Caki2 (cell line): ENCODE measurements at places on chromosomes 2 and 18.
A peak's percentile ranks its signal among the peaks of the same experiment; 100 is the strongest.

GRCh38 chr2:173792741-173793140, 172.4 kb downstream of the SP3 start:
- no peak for DNase-seq

DNA sequence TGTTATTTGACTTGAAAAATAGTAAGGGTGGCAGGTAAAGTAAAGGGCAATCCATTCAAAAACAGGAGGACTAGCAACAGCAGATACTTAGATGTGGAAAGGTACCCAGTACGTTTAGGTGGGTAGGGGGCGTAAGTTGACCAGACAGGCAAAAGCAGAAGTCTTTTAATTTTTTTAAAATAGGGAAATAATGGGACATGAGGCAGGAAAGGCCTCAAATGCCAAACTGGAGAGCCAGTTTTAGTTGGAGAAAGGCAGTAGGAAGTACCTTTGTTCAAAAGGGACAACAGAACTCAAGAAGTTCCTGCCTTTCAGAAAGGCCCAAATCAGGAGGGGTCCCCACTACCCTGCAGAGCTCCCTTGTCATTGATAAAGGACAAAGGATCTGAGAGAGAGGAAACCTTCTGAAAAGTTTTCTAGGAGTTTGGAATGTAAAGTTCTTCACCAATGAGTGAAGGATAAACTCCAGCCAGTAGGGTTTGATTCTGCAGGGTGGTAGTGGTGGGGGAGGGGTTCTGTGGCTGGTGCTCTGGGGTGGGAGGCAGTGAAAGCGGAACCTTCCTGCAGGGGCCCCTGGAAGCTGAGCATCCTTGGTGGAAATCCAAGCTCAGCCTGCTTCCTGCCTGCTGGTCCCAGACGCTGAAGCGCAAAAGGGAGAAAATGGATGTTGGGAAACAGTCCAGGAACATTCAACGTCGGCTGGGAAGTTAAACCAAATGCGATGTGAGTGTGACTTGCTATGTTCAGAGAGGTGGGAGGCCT, 40.1 kb downstream of the TMEM17 start:
- no peak for DNase-seq

DNA sequence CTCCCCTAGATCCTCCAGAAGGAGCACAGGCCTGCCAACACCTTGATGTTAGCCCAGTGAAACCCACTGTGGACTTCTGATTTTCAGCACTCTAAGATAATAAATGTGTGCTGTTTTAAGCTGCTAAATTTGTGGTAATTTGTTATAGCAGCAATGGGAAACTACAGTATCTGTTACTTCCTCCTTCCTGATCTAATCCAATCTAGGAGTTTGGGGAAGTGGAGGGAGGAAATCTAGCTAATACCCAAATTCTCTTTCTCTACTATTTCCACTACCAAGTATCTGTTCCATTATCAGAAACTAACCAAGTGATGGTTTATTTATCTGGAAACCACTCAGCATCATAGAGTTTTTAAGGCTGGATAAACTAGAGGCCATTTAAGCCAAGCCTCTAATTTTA, 64.9 kb downstream of the AFF3 start:
- DNase-seq, result no peak

GRCh38 chr2:128451084-128452023, 132.7 kb upstream of the HS6ST1 start:
- DNase-seq, result no peak

- DNase-seq, result peak; percentile 19
Measured at GRCh38 chr2:100017633-100018032, 124.8 kb downstream of the AFF3 start.

DNA sequence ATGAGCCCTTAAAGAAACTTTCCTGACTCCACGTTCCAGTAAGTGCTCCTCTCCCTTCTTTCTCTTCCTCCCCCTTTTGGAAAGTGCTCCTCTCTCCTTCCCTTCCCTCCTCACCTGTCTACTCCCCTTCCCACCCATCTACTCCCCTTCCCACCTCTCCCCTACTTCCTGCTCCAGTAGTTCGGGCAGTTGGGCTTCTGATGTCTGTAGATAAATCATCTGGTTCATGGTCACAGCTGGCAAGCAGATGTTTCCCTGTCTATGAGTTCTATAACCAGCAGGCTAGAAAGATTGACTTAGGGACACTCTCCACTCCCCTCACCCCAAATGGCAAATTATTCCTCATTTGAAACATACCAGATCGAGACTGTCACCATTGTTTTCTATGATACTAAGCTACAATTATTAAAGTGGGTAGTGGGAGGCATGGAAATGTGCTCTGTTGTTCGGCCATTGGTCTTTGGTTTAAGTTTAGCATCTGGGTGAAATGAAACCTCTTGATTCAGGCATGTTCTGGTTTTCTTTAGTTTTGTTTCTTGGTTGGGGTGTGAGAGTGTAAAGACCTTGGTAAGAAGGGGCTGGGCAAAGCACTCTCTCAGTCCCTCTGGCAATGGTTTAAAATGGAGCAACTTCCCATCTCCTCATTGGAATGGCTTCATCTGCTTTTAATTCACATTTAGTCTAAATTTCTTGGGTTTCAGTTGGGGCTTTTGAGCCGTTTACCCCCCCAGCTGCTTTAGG, 413.2 kb upstream of the SPRED2 start:
- DNase-seq, result no peak

DNA sequence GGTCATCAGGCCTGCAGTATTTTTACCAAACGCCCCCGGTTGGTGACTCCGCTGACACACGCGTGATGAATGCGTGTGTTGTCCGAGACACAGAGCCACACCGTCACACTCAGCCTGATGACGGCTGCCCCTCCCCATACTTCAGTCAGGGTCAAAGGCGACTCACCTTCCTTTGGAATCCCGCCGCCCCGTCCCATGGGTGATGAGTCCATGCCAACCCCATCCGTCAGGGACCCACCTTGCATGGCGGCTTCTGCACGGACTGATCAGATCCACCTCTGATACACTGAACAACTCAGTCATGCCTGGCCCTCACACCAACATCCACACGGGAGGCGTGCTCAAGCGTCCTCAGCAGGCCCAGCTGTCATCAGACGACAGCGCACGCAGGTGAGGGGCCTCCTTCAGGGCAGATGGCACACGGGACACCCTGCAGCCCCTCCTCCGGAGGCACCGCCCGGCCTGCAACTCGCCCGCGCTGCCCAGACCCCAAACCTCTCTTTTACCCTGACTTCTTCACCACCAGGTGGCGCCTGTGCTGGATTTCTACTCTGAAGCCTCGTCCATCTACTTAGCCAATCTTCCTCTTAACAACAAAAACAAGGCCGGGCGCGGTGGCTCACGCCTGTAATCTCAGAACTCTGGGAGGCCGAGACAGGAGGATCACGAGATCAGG, 89.2 kb downstream of the ZNF516 start:
- no peak for DNase-seq

- no peak for DNase-seq
Measured at GRCh38 chr2:171793691-171794678, 100.1 kb downstream of the SLC25A12 start.

DNA sequence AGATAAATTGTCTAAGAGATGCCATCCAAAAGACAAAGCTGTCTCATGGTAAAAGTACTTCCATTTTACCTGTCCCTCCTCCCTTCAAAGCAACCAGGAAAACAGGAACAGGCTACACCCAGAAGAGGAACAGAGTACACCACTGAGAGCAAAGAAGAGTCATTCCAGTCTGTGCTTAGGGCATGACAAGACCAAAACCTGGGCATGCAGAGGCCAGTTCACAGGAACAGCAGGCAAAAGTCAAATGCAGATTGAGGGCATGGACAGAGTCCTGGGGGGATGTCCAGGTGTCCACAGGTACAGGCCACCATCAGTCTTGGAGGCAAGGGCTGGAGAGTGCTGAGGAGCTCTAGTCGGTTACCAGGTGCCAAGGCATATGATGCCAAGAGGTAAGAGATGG, 23.7 kb downstream of the PLEK start:
- no peak for DNase-seq

DNA sequence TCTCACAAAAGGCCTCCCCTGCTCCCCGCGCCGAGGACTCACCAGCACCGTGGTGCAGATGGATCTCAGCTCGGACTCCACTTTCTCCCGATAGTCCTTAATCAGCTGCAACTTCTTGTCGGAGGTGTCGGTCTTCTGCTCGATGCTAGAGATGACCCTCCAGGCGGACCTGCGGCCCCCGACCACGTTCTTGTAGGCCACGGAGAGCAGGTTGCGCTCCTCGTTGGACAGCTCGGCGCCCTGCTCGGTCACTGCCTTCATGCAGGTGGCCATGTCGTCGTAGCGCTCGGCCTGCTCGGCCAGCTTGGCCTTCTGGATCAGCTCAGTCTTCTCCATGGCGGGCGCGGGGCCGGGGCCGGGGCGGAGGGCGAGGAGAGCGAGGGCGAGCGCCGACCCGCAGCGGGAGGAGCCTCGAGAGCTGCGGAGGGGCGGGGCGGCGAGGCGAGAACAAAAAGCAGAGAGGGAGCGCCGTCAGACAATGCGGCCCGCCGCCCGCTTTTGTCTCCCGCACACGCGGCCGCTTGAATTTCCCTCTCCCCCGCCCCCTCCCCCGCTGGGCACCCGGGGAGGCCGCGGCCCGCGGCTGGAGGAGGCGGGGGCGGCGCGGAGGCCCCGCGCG, 571 bp downstream of the YWHAQ start:
- DNase-seq, result no peak

DNA sequence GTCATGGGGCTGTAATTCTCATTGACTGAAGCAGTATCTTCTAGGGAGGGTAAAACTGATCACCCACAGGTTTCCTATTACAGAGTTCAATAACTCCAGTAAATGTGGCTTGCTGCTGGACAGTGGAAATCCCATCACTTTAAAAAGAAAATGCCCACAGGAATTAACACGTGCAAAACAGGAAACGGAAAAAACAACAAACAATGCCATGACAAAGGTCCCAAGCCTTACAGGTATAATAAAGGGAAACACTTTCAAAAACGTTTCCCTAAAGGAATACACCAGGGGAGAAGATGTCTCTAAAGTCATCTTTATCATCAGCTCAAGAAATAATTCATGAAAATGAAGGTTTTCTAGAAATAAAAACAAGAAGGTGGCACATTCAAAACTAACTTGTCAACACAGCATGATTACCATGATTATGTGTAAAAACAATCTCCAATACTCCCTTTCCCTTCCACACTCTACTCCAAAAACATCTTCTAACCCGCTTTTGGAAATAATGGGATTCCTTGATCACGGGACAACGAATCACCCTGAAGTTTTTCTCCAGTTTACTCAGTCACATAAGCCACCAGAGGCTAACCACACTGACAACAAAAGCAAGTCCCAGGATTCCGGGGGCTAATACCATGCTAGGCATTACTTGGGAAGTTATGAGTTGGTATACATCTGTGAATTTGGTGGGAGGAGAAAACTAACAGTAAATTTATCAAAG, 167.9 kb downstream of the TCF4 start:
- no peak for DNase-seq

GRCh38 chr2:2512931-2513330, 181.9 kb upstream of the MYT1L start:
- no peak for DNase-seq

GRCh38 chr2:118425191-118425590, 336.9 kb downstream of the INSIG2 start:
- no peak for DNase-seq

- no peak for DNase-seq
Measured at GRCh38 chr18:1048032-1048431, 143.4 kb downstream of the ADCYAP1 start.

DNA sequence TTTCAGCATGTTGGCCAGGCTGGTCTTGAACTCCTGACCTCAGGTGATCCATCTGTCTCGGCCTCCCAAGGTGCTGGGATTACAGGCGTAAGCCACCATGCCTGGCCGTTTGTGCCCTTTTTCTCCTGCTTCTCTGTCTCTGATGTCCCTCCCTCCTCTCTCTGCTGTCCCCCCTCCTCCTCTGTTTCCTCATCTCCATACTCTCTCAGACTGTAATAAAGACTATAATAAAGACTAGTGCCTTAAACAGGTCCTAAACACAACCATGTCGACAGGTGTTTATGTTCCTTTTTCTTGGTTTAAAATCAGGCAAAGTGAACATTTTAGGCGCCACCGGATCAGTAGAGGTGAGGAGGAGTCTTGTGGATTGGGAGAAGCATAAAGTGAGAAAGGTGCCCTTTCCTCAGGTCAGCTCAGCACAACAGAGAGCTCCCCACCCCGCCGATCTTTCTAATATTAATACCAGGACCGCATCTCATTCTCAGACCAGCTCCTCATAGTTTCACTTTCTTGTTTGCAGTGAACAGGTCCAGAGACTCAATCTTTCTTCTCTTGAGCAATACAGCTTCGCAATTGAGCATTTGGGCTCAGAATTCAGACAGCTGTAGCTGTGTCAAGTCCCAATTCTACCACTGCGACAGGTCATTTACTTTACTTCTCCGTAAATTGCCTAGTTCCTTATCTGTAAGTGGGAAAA, 23.7 kb downstream of the TIMM21 start:
- no peak for DNase-seq

- peak; percentile 62 for DNase-seq
Measured at GRCh38 chr2:174939046-174939445, 66.1 kb downstream of the CHN1 start.

DNA sequence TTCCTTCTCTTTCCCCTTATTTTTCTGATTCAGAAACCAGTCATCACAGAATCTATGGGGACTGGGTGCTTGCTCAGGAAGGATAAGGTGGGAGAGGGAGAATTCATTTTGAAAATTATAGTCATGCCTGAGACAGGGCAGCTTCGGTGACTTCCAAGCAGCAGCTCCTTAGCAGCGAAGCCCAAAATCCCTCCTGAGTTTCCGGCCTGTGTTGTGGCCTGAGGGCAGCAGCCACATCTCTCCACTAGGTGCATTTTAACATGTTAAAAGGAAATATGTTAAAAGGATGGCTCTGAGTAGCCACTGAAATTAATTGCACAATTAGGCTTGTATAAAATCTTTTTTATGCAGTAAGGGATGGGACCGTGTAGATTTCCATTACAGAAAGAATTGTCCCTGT, 207.0 kb upstream of the RAB12 start:
- no peak for DNase-seq

DNA sequence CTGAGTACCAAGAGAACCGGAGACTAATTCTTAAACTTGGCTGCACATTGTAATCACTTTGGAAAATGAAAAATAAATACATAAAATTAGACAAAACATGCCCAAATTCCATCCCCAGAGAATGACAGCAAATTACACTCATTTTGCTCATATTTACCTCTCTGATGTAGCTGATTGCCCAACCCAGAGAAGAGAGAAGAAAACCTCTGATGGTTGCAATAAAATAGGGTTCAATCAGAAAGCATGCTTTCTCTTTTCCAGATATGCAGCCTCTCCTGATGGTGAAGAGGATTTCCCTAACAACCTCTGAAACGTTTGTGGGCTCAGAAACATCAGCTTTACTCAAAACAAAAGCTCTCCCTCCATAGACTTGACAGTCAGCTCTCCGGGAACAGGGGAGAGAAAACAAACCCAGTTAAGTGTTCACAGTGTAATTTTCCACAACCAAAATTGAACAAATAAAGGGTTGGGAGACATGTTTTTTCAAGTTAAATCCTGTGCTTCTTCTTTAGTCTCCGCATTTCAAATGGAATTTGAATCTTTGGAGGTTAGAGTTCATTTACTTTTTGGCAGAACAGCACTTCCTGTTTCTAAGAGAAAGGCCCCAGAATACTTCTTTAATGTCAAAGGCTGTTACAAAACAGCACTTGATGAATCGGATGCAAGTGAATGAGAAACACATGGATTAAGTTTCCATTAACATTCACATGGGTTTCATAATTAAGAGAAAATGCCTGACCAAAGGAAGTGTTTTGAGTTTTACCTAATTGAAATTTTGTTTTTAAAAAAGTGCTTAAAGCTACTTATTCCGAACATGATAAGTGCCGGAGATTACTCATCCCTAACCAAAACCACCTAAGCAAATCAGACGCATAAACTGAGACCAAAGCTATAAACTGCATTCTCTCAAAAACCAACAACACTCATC, 570.1 kb upstream of the SYT4 start:
- DNase-seq, result peak; percentile 4
